Naive thymus-derived CD4-positive, alpha-beta T cell (primary cell): ENCODE measurements at places on chromosomes 3 and 15.

- no peak overlapping the region for H3K27ac ChIP-seq
- H3K4me1 ChIP-seq: no peaks in the 10 kb centered on the region
- no peak overlapping the region for H3K4me3 ChIP-seq
- no peaks in the 10 kb centered on the region for H3K27me3 ChIP-seq
Measured at GRCh38 chr3:128374746-128375445, 91.8 kb downstream of the DNAJB8 start.

- H3K4me1 ChIP-seq: no peaks in the 10 kb centered on the region
- H3K27me3 ChIP-seq: no peaks in the 10 kb centered on the region
- DNase-seq: no peak
Measured at GRCh38 chr3:73480187-73480672, 144.5 kb downstream of the PDZRN3 start.

- no peaks in the 10 kb centered on the region for H3K27me3 ChIP-seq
- H3K36me3 ChIP-seq: no peaks in the 10 kb centered on the region
- no peak overlapping the region for H3K27ac ChIP-seq
- H3K4me1 ChIP-seq: no peaks in the 10 kb centered on the region
Measured at GRCh38 chr3:185846037-185846436, 21.2 kb upstream of the IGF2BP2 start.

GRCh38 chr3:129605922-129606635 lies 397 bp downstream of the PLXND1 start:
- no peak overlapping the region for H3K27ac ChIP-seq
- DNase-seq: no peak
- no peaks in the 10 kb centered on the region for H3K27me3 ChIP-seq
- no peaks in the 10 kb centered on the region for H3K36me3 ChIP-seq
- H3K4me3 ChIP-seq: peak overlapping the region; percentile 53
- H3K4me1 ChIP-seq: peaks cover 6% of the 10 kb centered on the region

DNA sequence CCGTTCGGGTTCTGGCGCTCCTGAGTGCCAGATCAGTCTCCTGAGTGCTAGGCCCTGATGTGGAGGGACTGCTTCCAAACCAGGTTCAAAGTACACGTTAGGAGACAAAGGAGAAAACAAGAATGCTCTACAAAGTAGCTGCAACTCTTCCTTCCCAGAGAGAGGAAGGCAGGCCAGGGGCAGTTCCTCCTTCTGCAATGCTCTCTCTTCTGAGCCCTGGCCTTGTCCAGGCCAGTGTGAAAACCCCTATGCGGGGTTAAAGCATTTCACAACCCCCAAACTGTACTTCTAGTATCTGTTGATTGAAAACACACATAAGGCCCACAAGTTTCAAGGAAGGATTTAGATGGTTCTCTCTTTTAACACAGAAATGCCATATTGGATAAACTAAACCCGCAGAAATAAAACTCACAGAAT lies 9.7 kb upstream of the CALML4 start:
- no peaks in the 10 kb centered on the region for H3K4me1 ChIP-seq
- H3K4me3 ChIP-seq: no peak overlapping the region
- no peaks in the 10 kb centered on the region for H3K27me3 ChIP-seq
- no peak overlapping the region for H3K27ac ChIP-seq
- H3K36me3 ChIP-seq: peaks cover 27% of the 10 kb centered on the region

DNA sequence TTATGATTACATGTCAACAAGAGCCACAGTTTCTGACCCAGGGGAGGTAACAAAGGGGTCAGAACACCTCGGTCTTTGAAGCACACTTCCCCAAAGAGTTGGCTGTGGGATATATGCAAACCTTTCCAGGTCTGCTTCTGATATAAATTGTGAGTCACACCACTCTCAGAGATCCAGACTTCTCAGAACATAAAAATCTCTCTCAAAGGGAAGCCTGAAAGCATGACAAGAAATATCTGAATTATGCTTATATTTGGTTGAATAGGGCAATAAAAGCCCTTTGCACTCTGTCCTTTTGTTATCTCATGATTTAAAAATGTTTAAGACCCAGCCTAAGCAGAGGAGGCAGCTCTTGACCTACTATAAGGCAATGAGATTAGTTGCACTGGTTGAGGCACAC lies 56.8 kb downstream of the MYH15 start:
- DNase-seq: no peak
- no peak overlapping the region for H3K27ac ChIP-seq
- H3K4me3 ChIP-seq: no peak overlapping the region
- no peaks in the 10 kb centered on the region for H3K36me3 ChIP-seq

GRCh38 chr15:91942720-91943394 lies 89.3 kb downstream of the SLCO3A1 start:
- H3K4me1 ChIP-seq: no peaks in the 10 kb centered on the region
- H3K36me3 ChIP-seq: no peaks in the 10 kb centered on the region
- H3K27me3 ChIP-seq: no peaks in the 10 kb centered on the region
- H3K27ac ChIP-seq: no peak overlapping the region
- H3K4me3 ChIP-seq: no peak overlapping the region
- DNase-seq: no peak
